ENCODE measurements at places on chromosomes 13 and 19.
A peak's percentile ranks its signal among the peaks of the same experiment; 100 is the strongest.

GRCh38 chr13:51978796-51979556, 32.3 kb downstream of the ATP7B start:
- DNase-seq = peak; percentile 21

DNA sequence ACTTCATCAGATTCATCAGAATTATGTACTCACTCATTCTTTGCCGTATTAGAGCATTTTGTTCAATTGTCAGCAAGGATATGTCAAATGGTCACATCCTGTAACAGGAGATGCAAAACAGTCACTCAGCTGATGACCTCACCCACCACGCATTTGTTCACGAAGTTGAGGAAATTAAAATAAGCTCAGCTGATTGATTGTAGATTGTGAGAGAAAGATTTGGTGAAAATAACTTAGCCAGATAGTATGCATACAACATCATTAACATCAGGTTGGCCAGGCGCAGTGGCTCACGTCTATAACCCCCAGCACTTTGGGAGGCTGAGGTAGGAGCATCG, 22.6 kb upstream of the CDC16 start:
- no peak for DNase-seq

GRCh38 chr13:113122550-113123225, at the start of gene F10:
F10 (plus strand) TSS chr13:113122799; CDS start chr13:113122856, 57 bp downstream.
- DNase-seq = no peak

- no peak for DNase-seq
Measured at GRCh38 chr13:94079876-94080275, 399.6 kb downstream of the DCT start.

- peak; percentile 31 for DNase-seq
Measured at GRCh38 chr19:13029893-13030292, 34.6 kb downstream of the NFIX start.

DNA sequence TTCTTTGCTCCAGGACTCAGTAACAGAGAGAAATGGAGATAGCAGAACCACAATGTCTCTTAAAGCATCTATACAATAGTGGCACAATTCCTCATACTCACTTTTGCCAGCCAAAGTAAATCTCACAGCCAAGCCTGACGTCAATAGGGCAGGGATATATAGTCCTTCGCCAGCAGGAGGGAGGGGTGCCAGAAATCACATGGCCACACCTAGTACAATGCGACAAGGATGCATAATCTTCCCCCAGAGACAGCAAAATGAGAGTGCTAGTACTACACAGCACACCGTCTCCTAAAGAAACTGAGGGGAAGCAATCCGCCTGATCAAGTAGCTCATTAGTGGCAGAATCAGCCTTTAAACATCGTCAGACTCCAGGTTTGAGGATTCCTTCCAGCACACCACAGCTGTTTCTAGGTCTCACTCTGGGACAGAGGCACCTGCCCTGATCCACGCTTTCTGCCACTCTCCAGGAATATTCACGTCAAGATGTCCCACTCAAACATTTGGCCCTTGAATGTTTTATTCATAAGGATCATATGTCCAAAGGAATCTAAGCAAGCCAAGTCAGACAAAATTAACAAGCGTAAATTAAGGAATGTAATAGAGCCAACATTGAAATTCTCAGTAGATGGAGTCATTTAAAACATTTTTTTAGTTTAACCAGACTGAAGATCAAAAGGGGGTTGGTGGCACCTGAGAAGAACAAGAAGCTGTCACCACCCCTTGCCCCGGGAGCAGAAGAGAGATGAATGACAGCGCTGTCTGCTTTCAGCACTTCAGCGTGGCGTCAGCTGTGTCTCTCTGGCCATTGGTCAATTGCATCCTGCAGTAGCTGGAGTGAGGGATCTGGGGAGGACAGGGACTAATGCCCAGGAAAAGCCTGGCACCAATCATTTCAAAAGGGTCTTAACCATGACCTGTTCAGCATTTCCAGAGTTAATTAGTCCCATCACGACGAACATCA, 63.5 kb upstream of the SERP2 start:
- DNase-seq = no peak

GRCh38 chr19:19151418-19151817, 13.1 kb upstream of the TMEM161A start:
- DNase-seq = no peak

- DNase-seq = no peak
Measured at GRCh38 chr19:45742969-45743368, 9.7 kb downstream of the MEIOSIN start.

- no peak for DNase-seq
Measured at GRCh38 chr19:6710273-6711077, 10.0 kb downstream of the C3 start.

DNA sequence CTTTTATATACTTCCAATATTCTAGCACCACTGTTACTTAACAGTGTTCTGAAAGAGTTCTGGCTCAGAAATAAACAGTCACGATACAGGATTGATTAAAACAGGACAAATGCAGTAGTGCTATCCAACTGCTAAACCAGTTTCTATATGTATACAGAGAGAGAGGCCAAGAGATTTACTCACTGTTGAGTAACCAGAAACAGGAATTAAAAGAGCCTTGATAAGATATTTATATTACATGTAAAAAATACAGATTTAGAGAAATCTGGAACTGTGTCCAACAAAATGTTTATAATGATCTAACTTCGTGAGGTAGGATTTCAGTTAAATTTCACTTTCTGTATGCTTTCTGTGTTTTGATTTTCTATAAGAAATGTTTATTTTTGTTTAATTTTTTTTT, 116.6 kb downstream of the CDK8 start:
- DNase-seq = no peak

- DNase-seq = peak; percentile 17
Measured at GRCh38 chr13:20460761-20461160, 64.9 kb downstream of the CRYL1 start.

- DNase-seq = no peak
Measured at GRCh38 chr13:72489751-72490150, 237.7 kb downstream of the MZT1 start.
